A375 (cell line): ENCODE measurements at places on chromosomes 6 and 20. TPM values are rescaled to one million over a fixed set of nuclear protein-coding genes. Genes with fewer than 3 reads are reported as not detected.

The BHLHE23 gene
- total RNA-seq: not detected in 2 replicates

The ABHD16A gene
- total RNA-seq: 25.7 and 26.1 TPM in 2 replicates

The MAD2L1BP gene
- total RNA-seq: 19.8 and 21.8 TPM in 2 replicates

The ANKS1A gene
- total RNA-seq: 7.3 and 7.4 TPM in 2 replicates

The PSMB9 gene
- 23.9 and 29.9 TPM in 2 replicates for total RNA-seq

The SIRPD gene
- total RNA-seq: not detected in 2 replicates

The LRP11 gene
- 14.5 and 24.6 TPM in 2 replicates for total RNA-seq

The SOX18 gene
- 0.72 and 1.2 TPM in 2 replicates for total RNA-seq

The ECHDC1 gene
- total RNA-seq: 36.6 and 37.1 TPM in 2 replicates

The NEURL2 gene
- total RNA-seq: 6.0 and 6.7 TPM in 2 replicates

The ZNF334 gene
- total RNA-seq: 2.4 and 4.0 TPM in 2 replicates

The PAK5 gene
- total RNA-seq: not detected in 2 replicates
